ENCODE measurements at places on chromosomes 3 and 15.

- no peak for DNase-seq
Measured at GRCh38 chr3:36132214-36132613, 248.1 kb upstream of the STAC start.

DNA sequence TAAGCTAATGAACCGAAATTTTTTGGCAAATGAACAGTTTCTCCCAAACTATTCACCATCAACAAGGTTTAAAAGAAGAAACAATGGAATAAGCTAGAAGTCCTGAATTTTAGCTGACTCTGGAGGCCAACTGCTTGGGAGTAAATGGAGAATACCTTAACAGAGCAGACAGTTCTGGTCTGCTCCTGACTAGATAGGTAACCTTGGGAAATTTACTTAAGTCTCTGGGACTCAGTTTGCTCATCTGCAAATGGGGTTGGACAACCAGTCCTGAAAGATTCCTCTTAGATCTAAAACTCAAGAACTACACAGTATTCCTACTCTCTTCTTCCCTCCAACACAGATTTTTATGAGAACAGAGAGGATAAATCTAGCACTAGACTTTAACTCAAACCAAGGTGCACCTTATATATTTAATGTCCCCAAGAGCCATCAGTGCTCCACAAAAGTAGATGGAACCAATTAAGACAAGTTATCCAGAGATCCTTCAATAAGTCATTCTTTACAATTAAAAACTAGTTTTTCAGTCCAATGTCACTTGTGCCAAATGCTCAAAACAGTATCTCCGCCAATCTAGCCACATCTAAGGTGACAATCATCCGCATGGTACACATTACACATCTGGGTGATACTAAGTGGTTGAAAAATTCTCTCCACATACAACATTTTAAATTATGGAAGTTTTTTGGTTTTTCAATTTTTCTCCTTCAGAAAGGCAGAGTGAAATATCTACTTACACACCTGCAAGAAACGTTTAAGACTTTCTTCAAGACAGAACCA, 1.5 kb downstream of the RHOA start:
- no peak for DNase-seq

GRCh38 chr3:171415070-171415469, 45.1 kb downstream of the TNIK start:
- DNase-seq: no peak

GRCh38 chr15:61748529-61748928, 311.7 kb downstream of the VPS13C start:
- no peak for DNase-seq

DNA sequence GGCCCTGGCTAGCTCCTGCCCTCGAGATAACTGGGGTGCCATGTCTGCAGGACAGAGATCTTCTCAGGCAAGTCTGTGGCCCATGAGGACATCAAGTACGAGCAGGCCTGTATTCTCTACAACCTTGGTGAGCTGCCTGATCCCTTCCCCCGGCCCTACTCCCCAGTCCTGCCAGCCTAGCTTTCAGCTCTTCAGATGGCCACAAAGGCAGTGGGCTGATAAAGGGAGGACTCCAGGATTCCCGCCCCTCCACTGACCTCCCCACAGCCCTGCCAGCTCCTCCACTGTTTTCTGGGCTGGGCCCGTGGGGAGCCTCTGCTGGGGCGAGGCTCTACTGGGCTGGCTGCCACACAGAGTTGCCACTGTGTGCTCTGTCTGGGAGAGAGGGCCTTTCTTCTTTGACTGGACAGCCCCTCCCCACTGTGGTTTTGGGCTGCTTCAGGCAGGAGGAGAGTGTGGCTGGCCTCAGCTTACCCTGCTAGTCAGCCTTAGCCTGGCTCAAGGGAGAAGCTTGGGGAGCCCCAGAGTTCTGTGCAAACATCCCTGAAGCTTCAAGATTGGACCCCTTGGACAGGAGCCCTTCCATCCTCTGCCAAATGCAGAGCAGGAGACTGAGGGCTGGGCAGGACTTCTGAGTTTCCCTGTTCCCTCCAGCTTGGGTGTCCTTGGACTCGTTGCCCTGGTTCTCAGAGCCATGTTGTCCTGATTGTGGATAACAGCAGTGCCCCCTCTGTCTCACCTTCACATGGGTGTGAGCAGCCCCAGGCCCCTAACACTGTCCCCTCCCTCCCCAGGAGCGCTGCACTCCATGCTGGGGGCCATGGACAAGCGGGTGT, 24.4 kb downstream of the PTPN23 start:
- no peak for DNase-seq

GRCh38 chr3:194156095-194156494, 20.1 kb downstream of the HES1 start:
- DNase-seq: no peak

DNA sequence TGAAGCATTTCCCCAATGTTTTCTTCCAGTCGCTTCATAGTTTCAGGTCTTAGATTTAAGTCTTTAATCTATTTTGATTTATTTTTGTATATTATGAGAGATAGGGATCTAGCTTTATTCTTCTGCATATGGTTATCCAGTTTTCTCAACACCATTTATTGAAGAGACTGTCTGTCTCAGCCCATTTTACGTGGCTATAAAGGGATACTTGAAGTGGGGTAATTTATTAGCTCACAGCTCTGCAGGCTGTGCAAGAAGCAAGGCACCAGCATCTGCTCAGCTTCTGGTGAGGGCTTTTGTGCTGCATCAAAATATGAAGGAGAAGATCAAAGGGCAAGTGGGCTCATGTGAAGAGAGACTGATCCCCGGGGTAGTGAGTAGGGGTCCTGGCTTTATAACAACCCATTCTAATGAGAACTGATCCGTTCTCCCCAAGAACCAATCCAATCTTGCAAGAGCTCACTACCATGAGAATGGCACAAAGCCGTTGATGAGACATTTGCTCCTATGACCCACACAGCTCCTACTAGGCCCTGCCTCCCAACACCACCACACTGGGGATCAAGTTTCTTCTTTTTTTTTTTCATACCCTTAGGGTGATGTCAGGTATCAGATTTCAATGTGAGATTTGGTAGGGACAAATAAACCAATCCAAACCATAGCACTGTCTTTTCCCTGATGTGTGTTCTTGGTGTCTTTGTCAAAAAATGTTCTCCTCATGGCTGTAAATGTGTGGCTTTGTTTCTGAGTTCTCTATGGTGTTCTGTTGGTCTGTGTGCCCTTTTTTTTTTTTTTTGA, 63.2 kb downstream of the IQGAP1 start:
- DNase-seq: no peak

Measured in activated naive CD8-positive, alpha-beta T cell treated with anti-CD3 and anti-CD28 coated beads for 36 hours (primary cell).